Right cardiac atrium (tissue), 5 donors: ENCODE measurements at places on chromosomes 7 and 10. TPM values are rescaled to one million over a fixed set of nuclear protein-coding genes. Genes with fewer than 3 reads are reported as not detected.

DNA sequence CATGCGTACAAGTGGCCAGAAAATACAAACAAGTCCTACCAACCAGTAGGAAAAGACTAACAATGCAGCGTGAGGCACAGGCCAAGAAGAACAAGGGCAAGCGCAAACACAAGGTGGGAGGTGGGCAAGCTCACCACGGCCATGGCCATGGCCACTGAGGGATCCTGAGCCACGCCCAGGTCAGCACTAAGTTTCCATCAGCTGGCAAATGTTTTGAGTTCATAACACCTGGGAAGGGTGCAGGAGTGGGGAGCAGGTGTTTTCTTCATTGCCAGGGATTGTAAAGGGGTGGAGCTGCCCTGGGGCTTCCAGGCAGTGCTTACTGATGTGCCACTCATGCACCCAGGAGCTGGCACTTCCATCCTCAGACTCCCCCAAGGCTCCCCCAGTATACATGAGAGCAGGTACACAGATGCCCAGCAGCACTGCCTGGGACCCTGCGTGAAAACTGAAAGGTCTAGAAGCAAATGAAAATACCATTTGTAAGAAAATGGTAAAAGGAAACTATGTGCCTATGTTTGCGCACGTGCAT lies 139.2 kb upstream of the RET start:
- no peak for DNase-seq

DNA sequence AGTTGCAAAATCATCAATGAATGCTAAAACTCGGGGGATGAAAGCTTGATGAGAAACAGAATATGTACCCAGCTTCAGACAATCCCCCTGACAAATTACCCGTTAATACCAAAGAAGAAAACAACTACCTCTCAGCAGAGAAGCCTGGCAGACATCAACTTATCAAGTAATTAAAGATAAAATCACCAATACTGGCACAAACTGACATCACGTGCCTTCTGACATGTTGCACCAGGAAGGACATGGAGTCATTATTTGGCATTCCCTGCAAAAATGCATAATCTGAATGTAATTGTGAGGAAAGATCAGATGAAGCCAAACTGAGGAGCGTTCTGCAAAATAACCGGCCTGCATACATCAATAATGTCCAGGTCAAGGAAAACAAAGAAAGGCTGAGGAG lies 7.7 kb downstream of the SLIT1 start:
- no peak for DNase-seq

DNA sequence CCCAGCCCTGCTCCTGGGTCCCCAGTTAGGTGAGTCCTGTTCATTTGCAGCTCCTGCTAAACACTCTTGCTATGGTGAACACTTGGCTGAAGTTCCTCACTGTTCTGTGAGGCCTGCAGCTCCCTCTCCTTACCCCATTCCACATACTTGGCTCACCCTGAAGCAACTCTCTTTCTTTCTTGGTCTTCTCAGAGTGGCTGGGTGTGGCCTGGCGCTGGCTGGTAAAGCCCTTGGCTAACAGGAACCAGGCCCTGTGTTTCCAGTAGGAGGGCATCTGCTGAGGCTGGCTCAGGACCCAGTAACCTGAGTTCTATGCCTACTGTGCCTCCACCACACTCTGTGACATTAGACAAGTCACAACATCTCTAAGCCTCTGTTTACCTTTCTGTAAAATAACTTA lies 53.1 kb upstream of the COL13A1 start:
- DNase-seq: no peak

GRCh38 chr7:148336411-148336810 lies 254.2 kb upstream of the C7orf33 start:
- no peak for DNase-seq

DNA sequence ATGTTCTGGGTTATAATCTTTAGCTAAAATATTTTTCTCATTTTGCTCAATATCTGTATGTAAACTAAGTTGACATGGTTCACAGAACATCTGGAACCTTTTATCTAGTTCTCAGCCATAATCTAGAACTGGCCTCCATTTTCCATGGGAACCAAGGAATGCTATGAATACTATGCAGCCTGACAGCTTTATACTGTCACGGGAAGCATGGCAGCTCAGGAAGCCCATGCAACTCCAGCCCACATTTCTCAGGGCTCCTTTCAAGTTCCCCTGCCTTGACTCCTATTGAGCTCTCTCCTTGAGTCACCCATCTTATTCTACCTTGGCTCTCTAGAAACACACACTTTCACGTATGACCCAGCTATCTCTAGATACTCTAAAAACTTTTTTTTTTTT lies 36.6 kb upstream of the PRKAR2B start:
- no peak for DNase-seq

GRCh38 chr7:158323741-158324396 lies 263.8 kb downstream of the PTPRN2 start:
- no peak for DNase-seq

DNA sequence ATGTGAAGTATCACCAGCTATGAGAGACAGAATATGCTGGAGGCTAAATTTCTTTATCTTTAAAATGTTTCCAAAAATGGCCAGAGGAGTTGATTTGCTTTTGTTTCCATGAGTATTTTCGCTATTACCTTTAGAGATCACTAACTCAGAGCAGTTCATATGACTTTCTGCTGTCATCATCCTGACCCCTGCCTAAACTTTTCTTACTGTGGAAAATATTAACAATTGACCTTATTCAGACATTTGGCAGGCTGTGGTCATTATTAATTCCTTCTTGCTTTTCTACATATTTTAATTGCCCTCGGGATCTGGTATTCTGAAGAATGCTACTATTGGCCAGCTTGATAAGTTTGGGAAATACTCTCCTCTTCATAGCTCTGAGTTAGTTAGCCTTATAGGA lies 156.5 kb downstream of the EXOC4 start:
- no peak for DNase-seq

GRCh38 chr10:44660271-44660670 lies 250.9 kb upstream of the TMEM72 start:
- no peak for DNase-seq

- DNase-seq: no peak
These were observed 102.4 kb downstream of the KAT6B start for GRCh38 chr10:74928742-74929191.

DNA sequence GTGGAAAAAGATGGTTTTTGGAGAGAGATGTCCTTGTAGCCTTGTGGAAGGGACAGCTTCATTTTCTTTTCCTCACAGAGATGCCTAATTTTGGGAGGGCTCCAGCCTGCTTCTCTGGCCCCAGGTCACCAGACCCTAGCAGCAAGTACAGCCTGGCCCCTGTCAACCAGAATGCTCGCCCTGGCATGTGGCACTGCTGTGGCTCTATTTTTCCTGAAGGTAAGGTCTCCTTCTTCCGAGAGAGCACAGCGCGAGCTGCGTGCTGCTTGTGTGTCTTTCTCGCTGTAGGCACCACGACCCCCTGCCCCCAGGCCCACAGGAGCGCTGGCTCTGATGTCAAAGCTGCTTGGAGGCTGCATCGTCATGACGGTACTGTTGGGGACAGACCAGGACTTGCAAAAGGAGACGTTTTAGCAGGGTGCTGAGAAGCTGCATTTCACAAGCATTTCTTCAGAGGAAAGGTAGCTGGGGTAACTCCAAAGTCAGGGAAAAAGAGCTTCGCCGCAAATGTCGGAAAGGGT lies 58.7 kb downstream of the CLEC2L start:
- no peak for DNase-seq

DNA sequence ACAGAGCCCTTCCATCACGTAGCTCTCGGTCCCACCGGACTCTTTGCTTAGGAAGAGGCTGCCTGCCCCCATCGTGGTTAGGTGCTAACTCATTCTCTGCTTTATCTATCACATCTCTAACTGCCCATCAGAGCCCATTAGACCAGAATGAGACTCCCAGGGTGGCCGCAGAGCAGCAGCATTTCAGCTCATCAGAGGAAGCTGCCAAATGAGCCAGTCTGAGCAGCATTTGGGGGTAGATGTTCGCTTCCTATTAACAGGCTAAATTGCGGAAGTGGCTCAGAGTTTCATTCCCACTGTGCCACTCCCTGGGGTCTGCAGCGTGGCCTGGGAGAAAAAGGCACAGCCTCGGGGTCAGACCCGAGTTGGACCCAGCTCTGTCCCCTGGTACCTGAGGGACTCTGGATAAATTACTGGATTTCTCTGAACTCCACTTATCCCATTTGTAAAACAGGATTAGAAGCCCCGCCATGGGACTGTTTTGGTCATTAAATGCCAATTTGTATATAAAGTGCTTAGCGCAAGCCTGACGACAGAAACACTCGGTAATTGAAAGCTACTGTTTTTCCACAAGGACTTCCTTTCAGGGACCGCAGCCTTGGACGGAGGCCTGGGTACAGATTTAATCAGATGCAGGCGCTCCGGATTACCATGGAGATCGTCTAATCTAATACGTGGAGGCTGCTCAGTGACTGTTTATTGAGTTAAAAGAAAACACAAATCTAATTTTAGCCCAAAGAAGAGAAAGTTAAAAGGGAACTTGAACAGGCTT lies 73.8 kb upstream of the PRLHR start:
- no peak for DNase-seq

DNA sequence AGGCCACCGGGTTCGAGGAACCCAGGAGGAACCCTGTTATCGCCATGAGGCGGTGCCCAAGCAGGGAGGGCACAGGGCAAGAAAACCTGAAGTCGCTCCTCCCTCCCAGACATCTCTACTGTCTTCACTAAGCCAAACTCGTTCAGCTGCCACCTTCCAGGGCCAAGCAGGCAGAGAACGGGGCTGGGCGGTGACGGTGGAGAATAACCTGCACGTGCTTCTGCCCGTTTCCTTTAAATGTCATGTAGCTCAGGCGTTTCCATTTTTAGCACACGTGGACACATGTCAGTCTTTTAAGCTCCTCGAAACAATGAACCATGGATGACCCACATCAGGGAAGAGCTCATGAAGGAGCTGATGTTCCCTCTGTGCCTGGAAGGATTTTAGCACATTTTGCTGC lies 124.3 kb upstream of the KLF6 start:
- no peak for DNase-seq

The MMD2 gene
- total RNA-seq: not detected

The UPK3BL2 gene
- total RNA-seq: 8.2 TPM

The IDI2 gene
- total RNA-seq: 0.29 TPM

The TMEM273 gene
- 36.9 TPM for total RNA-seq

The LLCFC1 gene
- not detected for total RNA-seq

The HABP2 gene
- total RNA-seq: not detected

The ASZ1 gene
- not detected for total RNA-seq

The LIPF gene
- not detected for total RNA-seq

The MLXIPL gene
- 3.7 TPM for total RNA-seq

The ABCA13 gene
- not detected for total RNA-seq

The MAP3K8 gene
- 17.2 TPM for total RNA-seq

The GLI3 gene
- total RNA-seq: 2.4 TPM

The VPS37D gene
- 1.6 TPM for total RNA-seq

The AHR gene
- 30.3 TPM for total RNA-seq
